ENCODE measurements at places on chromosomes 6 and 20.

GRCh38 chr6:133184798-133185372, 56.3 kb upstream of the EYA4 start:
- no peak for DNase-seq

- DNase-seq = no peak
Observed at GRCh38 chr6:74071214-74071613, 375.2 kb downstream of the CD109 start.

DNA sequence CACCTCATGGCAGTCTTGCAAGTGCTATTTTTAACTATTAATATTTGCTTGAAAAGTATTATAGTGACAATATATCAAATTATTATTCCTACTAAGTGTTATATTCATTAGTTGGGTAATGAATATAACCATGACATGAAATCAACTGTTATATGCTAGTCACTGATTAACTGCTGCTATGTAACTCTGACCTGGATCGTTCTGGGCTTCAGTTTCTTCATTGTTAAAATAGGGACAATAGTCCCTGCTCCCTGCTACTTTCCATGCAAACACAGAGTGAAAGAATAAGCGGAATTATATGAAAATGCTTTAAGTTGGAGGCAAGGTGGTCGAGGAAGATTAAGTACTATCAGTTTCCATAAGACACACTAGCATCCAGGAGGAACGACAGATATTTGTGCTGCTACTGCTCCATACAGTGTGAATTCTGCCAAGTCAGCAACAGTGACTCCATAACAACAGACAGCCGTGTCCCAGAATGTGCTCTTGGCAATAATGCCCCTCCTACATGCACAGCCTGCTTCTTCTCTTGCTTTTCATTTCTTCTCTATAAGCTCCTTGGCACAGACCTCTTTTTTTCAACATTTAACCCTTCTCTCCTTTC, 107.2 kb downstream of the CHD6 start:
- DNase-seq = no peak

GRCh38 chr6:72689107-72689954, 67.5 kb downstream of the KCNQ5 start:
- DNase-seq = no peak

DNA sequence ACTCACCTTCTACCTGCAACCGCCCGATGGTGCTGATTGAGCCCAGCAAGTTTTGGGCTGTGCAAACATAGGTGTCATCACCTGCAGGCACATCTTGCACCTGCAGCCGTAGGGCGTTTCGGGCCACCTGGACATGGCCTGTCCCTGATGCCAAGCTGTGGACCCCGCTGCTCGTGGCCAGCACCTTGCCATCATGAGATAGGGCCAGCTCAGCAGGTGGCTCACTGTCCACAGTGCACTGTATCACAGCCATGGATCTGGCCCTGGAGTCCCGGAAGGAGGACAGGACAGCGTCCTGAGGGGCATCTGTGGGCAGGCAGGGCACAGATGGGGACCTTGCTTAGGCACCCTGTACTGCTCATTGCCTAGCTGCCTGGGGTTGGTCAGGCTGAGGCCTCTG, 10.1 kb upstream of the ADAM33 start:
- DNase-seq = no peak

DNA sequence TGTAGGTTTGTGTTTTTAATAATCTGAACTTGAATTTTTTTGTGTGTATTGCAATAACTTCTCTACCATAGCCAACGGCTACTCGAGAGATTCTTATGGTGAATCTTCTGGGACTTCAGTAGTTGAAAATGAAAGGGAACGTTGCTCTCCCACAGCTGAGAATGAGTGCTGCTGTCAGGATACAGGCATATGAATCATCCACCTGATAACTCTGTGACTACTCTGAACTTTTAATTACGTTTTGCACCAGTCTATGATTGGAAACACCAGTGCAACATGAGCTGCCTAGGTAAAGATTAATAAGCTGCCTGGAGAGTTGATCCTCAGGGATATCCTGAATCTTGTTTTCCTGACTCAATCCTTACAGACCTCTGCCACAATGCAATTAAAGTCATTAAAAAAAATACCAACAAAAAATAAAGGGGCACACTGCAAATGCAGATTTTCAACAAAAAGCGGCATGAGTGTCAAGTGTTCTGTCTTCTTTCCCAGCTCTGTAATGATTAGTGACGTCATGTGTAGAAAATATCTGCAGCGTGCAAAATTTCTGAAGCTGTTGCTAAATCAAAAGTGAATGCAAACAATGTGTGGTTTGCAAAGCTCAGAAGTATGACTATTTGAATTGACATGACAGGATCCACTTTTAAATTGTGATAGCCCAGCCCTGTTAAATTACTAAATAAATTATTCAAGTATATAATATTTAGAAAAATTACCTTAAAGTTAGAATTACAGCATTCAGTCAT, 432.2 kb downstream of the HTR1B start:
- DNase-seq = no peak

DNA sequence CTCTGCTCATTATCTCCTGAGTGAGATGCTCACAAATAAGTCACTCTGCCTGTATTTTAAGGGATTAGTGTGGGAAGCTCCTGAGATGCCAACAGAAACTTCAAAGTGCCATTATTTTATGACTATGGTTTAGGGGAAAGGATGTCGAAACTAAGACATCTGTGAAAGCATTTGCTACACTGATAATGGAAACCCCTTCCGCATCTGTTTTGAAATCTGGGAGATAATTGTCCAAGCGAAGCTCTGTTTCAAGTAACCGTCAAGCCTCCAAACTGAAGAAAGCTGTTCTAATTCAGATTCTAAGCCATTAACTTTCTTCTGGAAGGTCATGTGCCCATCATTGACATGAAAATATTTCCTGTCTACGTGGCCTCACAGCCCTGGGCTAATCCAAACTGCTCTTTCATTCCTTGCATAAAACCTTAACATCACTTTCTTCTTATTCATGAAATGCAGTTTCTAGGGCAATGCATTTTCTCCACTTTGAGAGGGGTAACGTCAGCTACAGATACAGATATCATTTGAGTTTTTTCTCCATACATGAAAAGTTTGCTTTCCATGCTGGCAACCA, 932.0 kb downstream of the C6orf118 start:
- no peak for DNase-seq

- DNase-seq = no peak
Observed at GRCh38 chr6:10759312-10759839, 11.8 kb downstream of the TMEM14B start.

- DNase-seq = no peak
Observed at GRCh38 chr6:129473546-129473945, 236.4 kb downstream of the ARHGAP18 start.

DNA sequence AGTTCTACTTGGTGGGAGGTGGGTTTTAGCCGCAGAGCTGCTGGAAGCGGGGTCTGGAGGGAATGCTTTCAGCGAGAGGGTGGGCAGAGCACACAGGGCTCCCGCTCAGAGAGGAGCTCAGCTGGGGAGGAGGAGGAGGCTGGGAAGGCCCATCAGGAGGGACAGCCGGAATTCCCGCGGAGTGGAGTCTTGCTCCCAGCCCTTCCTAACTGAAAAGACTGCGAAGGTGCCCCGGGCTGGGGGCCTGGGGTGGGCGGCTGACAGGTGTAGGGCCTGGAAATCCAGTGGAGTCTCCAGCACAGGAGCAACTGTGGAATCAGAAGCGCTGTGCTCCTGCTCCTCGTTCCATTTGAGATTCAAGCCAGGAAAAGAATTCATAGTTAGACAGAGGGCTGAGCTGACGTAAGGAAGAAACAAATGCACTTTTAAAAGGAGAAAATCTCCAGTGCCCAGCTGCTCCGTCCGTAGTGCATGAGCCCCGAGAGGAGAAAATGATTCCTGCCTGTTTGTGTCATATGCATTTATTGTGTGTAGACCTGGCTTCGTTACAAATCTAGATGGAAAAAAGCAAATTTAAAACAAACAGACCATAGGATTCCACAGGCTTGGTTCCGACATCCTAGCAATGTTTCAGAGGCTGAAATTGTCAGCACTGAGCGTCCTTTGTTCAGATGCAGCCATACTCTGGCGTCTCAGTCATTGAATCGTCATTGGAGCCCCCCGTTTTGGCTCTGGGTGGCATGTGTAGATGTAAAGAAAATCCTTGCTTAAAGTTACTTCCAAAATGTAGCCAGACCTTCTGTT, 197.7 kb downstream of the SMOC2 start:
- no peak for DNase-seq

GRCh38 chr6:78538002-78538401, 329.3 kb upstream of the IRAK1BP1 start:
- DNase-seq = no peak

DNA sequence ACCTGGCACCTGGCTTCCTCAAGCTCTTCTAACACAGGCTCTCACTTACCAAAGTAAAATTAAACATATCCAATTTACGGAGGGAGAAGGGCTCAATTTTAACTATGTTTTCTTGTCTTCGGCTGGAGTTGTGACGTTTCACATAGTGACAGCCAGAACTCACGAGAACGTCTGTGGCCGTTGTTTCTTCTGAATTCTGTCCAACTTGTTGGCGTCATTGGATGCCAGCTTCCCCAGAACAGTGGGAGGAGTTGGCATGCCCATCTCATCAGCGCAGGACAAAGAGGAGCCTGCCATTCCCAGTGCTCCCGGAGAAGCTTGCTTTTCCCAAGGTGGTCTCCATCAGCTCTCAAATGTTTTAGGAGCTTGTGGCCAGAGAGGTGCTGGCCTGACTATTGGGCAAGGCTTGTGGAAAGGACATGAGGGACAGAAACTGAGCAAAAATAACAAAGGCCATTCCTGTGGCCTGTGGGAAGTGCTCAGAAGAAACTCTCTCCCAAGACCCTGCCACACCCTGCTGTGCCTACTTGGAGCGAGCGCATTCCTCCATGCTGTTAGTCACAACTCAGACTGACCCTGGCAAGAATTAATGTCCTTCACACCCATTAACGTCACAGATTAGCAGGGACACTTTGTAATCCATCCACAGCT, 265.4 kb upstream of the CDH4 start:
- no peak for DNase-seq

DNA sequence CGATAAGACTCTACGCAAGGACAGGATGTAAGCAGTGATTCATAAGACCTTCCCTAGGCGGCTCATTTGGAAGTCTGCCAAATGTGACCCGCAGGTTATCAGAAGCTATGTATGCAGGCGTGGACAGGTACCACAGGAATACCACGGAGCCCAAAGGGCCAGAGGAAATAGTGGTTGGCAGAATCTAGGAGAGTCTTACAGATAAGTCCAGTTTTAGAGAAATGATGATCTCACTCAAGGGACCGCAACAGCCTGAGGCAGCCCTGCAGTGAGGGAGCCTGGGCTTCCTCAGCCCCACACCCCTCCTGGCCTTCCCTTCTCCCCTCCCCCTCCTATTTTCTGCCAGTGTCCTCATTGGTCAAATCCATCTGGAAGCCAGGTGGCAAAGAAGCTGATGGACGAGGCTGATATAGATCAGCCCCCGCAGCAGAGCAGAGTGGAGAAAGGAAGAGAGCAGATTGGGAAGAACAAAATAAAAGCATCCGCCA, 110.6 kb downstream of the FNDC1 start:
- DNase-seq = no peak

GRCh38 chr6:142728364-142728763, 216.6 kb downstream of the HIVEP2 start:
- DNase-seq = no peak

DNA sequence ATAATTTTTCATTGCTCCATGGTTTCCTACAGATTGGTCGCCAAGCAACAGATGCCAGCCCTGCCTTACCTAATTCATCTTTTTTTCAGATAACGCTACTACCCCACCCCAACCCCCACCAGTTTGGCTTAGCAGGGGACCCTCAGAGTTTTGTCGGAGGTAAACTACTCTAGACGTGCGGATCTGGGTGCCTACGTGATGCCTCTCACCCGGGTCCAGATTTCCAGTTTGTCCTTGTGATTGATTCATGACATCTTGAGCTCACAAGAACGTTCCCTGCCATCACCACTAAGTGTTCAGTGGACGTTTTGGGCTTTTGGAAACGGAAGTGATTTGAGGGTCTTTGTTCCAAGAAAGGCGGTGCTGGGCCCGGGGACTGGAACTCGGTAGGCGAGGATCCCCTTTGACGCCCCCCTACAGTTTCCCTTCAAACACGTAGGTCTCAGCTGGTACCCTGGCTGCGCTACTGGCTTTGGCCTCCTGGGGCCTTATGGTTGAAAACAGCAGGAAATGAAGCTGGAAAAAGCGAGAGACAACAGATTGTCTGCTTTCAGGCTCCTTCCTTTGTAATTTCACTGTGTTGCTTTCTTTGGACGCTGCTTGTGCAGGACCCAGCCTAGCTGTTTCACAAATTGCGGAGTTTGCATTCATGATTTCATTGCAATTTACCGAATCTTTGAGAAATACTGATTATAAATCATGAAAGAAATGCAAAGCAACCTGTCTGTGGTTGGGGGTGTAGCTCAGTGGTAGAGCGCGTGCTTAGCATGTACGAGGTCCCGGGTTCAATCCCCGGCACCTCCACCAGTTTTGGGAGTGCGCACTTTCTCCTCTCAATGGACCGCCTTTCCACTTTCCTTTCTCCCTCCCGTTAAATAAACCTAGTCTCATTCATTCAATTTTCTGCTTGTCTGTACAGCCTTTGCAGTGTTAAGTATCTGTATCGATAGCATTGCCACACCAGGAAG, 81.0 kb downstream of the GPX5 start:
- DNase-seq = no peak

DNA sequence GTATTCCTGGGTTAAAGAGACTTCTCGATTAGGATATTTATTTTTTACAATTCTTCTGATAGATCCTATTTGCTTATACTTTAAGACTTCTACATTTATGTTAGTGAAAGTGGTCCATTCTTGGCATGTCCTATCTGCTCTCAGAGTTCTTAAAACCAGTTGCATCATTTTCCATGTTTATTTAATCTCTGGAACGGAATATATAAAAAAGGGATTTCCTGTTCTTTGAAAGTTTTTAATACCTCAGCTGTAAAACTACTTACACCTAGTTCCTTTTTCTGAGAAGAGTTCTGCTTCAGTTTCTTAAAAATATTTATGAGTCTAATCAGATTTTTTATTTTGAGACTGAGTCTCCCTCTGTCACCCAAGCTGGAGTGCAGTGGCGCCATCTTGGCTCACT, 18.0 kb upstream of the MYL9 start:
- DNase-seq = no peak

DNA sequence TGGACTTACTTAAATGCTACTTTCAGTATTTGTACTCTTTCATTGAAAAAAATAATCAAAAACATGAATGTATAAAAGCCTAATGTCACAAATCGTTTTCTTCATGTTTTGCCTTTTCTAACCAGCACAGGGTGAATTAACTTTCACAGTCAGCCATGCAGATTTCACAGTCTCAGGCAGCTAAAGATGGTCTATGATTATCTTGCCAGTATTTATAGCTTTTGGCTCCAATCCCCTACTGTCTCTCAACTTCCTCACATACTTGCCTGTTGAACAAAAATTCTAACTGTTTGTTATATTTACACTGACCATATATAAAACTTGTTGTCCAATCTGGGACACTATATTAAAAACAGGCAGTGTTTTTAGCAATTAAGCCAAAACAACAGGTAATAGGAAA, 358.2 kb downstream of the ARHGAP18 start:
- no peak for DNase-seq
